ENCODE measurements at places on chromosomes 2 and 18.

DNA sequence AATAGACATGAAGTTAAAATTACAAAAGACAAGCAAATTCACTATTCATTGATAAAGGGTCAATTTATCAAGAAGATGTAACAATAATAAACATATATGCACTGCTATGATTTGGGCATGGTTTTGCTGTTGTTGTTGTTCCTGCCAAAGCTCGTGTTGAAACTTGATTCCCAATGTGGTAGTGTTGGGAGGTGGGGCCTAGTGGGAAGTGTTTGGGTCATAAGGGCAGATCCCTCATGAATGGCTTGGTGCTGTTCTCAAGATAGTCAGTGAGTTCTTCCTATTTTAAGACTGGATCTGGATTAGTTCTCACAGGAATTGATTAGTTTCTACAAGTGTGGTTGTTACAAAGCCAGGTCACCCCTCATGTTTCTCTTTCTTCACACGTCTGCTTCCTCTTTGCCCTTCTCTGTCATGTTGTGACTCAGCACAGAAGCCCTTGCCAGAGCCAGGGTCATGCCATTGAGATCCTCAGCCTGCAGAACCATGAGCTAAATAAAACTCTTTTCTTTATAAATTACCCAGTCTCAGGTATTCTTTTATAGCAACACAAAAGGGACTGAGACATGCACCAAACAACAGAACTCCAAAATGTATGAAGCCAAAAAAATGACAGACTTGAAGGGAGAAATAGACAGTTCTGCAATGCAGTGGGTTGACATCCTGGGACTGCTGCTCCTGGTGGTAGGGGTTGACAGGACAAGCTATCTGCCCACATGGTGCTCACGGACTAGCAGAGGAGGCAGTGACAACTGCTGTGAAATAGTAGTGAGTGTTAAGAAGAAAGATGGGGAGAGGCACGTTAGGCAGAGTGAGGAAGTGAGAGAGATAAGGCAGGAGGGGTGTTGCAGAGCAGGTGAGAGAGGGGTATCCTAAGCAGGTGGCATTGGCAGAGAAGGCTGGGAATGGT is 18.6 kb upstream of the SKA1 start:
- peak; percentile 15 for DNase-seq

GRCh38 chr2:168814939-168815907 is 12.8 kb downstream of the NOSTRIN start:
- no peak for DNase-seq

GRCh38 chr2:164009756-164010337 is 274.0 kb upstream of the FIGN start:
- no peak for DNase-seq

DNA sequence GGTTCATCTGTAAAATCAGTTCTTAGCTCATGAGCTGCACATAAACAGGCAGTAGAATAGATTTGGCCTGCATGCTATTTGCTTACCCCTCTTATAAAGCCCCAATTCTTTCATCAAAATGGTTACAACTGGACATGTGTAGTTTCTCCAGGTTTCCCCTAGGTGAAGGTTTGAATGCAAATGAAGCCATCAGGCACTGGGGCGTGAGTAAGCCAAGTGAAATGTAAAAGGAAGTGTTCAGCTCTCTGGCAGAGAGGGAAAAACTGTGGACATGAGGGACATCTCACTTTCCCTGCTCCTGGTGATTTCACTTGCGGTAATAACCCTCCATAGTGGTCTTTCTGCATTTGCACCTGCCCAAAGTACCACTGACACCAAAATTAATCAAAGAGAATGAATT is 1402.3 kb upstream of the LRRTM1 start:
- no peak for DNase-seq
